ENCODE measurements at places on chromosomes 4 and X. TPM values are rescaled to one million over a fixed set of nuclear protein-coding genes. Genes with fewer than 3 reads are reported as not detected.

The SOD3 gene
- not detected for total RNA-seq

The SYTL5 gene
- total RNA-seq: not detected

The CXCL11 gene
- 0.21 TPM for total RNA-seq

The UGT2A1 gene
- not detected for total RNA-seq

The ZNF157 gene
- total RNA-seq: 1.0 TPM

DNA sequence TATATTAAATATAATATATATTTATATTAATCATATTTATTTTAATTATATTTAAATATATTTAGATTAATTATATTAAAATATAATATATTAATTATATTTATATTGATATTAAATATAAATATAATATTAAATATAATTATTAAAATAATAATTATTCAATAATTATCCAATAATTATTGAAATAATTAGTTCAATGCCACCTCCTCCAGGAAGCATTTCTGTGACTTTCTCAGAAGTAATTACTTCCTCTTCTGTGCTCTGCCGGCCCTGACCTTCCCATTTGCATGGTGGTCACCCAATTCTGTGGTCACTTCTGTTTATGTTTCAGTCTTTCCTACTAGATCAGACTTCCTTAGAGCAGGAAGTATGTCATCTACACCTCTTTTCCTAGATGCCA is 45.8 kb downstream of the EVC2 start:
- DNase-seq: no peak

GRCh38 chrX:56790778-56791177 is 61.7 kb downstream of the NBDY start:
- no peak for DNase-seq

GRCh38 chrX:53494436-53494835 is 60.3 kb upstream of the HSD17B10 start:
- no peak for DNase-seq

- DNase-seq: no peak
These were observed 204.9 kb downstream of the EVC2 start for GRCh38 chr4:5503336-5503936.

DNA sequence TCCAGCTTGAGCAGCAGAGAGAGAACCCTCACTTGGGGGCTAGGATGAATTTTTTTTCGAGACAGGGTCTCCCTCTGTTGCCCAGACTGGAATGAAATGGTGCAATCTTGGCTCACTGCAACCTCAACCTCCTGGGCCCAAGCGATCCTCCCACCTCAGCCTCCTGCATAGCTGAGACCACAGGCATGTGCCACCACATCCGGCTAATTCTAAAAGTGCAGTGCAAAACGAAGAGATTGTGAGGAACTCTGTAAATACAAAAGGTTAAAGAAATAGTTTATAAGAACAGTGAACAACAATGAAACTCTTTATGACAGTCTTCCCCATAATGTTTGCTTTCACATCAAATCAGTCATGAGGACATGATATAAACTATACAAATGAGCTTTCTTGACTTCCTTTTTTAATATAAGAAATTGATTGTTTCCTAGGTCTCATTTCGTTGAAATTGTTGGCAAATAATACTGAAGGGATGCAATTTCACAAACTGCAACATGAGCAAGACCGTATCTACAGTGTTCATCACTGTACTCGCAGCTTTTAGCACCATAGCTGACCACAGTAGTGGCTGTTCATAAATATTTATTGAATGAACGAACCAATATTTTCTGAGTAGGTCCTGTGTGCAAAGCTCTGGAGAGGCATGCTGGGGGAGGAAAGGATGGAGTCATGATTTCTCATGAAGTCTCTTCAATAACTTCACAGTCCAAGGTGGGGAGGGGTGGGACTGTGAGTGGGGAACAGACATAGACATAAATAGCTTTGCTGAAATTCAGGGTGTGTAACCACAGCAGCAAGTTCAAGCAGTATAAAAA is 116.1 kb downstream of the SHROOM3 start:
- no peak for DNase-seq

DNA sequence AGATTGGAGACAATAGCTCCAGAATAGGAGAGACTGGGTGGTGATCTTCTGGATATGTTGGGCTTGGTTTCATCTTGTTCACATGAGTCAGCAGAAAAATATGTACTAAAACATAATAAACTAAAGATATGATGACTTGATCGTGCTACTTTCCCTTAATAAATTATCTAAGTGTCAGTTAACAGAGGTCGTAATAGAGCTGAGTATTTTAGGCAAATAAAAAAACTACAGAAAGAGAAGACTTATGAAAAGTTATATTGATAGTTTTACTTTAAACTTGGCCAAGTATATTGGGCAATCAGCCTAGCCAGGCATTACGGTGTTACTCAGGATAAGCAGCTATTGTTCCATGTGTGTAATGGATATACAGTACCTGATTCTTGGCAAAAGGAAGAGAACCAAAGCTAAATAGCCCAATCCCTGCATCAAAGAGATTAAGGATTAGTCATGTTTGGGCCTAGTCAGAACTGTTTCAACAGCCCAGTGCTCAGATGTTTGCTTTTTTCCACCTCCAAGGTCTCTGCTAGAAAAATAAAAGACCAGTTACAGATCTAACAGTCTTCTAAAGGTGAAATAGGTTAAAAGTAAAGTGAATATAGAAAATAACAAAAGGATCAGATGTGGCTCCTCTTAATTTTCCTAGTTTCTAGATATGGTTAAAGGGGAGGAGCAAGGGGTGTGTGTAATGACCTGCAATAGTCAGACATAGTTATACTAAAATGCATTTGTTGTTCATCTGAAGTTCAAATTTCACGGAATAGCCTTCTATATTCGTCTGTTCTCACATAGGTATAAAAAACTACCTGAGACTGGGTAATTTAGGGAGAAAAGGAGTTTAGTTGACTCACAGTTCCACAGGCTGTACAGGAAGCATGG is 262.6 kb downstream of the ADGRL3 start:
- DNase-seq: no peak

- no peak for DNase-seq
These were observed 57.7 kb downstream of the NAT8L start for GRCh38 chr4:2116687-2117400.

GRCh38 chrX:18793601-18794089 is 86.2 kb downstream of the PPEF1 start:
- DNase-seq: no peak

GRCh38 chr4:174284487-174284886 is 776 bp downstream of the CEP44 start:
- no peak for DNase-seq

- no peak for DNase-seq
These were observed 43.1 kb upstream of the BCOR start for GRCh38 chrX:40140706-40141499.

DNA sequence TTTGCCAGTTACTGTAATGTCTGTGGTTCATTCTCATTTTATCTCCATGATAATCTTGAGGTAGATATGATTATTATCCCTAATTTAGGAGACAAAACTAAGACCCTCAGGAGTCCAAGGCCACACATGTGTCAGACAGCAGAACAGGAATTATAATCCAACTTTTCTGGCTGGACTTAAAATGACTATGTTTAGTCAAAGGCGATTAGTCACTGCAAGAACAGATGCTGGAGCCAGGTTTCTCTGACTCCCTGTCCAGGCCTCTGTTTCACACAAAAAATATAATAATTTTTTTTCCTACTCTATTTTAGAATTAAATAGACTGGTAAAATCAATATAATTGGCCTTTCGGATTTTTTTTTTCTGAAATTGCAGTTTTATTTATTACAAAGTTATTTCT is 56.7 kb upstream of the TMEM131L start:
- DNase-seq: no peak

DNA sequence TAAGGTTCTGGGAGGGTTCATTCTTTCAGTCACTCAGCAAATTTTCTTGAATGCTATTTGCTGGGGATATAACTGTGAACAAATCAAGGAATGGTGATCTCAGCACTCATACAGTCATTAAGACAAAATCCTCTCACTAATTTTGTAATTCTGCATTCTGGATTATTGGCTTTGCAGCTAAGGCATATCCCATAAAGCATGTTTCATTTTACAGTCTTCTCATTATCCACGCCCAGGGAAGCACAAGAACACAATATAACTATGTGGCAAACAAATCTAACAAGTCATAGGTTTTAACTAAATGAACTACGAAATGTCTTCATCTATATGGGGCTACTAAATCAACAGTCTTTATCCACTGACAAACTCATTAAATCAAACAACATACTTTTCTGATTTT is 139.9 kb downstream of the CAMK2D start:
- no peak for DNase-seq

DNA sequence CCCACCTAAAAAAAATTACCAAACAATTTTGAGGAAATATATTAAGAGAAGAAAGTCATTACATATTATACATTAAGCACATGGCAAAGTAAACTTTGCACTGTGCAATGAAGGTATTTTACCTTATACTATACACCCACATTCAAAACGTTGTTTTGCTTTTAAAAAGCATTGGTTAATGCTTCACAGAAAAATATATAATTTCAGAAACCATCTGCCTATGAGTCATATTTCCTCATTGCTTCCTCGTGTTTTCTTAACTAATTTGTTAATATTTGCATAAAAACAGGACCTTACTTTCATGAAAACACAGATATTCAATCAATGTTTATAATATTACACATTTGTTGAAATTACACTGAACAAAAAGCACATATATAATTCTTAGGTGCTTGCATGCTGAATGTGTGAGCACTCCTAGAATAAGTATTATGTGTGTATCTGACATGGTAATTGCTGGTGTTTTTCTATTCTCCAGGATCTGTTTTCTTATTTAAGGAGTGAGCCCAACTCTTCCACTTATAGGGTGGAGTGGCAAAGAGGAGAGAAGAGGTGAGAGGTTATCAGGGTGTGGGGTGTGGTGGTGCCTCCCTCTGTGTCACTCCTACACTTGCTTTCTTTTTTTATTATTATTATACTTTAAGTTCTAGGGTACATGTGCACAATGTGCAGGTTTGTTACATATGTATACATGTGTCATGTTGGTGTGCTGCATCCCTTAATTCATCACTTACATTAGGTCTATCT is 95.1 kb upstream of the IQCM start:
- DNase-seq: no peak

Data from activated naive CD4-positive, alpha-beta T cell treated with anti-CD3 and anti-CD28 coated beads, Interleukin-2, amount 50 U/mL, for 72 hours (primary cell).